Stimulated activated CD8-positive, alpha-beta memory T cell treated with anti-CD3 and anti-CD28 coated beads, Interleukin-7, amount 100 ng/mL, for 48 hours (primary cell): ENCODE measurements at places on chromosomes 2 and 18.
A peak's percentile ranks its signal among the peaks of the same experiment; 100 is the strongest.

- DNase-seq: no peak
Observed at GRCh38 chr2:22513563-22513962, 871.4 kb upstream of the KLHL29 start.

- no peak for DNase-seq
Observed at GRCh38 chr2:118554616-118555015, 292.8 kb downstream of the EN1 start.

DNA sequence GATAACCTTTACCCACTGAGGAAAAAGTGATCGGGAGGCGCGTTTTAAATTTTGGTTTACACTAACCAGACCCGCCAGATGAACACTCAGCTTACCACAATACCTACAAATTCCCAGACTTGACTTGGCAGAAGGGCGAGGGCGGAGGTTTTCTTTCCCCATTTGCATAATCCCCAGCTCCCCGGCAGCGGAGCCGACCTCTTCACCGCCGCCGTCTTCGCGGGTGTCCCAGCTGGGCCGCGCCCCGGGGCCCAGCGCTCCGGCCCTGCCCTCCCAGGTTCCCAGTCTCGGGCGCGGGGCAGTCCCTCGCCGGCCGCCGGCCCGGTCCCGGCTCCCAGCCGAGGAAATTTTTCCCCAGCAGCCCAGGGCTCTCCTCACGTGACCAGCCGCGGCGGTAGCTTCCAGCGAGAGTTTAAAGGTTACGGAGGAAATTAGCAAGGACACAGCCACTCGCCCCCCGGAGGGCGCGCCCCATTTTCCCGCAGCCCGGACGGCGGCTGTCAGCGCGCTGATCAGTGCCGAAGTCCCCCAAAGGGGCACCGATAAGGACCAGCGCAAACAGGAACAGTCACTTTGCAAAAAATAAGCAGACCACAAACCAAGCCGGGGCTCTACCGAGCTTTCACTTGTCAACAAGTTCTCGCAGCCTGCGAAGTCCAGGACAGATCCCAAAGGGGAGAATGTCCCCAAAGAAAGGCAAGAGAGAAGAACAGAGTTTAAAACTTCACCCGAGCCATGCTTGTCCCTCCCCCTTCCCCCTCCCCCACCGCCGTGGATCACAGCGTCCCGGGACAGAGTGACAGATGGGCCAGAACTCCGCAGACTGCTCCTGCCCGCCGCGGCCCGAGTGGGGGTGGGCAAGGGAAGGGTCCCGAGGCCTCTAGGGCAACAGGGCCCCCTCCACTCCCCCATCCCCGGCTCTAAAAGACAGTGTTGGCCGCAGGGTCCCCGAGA is 1.3 kb upstream of the PRKCE start:
- peak; percentile 5 for DNase-seq

GRCh38 chr2:119119999-119120756 is 38.4 kb downstream of the C1QL2 start:
- no peak for DNase-seq

DNA sequence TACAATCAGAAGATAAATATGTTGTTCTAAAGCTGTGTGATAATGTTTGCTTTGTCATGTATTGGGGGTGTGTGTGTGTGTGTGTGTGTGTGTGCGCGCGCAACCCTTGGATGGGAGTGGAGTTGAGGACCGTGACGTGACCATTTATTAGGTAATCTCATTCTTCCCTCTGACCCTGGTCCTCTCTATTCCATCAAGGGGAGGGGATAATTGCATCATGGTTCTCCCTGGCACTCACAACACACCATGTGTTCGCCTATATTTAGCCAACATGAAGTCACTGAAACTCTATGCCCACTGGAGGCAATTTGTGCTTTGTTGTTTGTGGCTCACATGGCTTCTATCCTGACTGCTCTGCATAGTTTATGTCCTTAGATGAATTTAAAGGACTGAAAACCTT is 79.8 kb upstream of the LRPPRC start:
- DNase-seq: no peak

DNA sequence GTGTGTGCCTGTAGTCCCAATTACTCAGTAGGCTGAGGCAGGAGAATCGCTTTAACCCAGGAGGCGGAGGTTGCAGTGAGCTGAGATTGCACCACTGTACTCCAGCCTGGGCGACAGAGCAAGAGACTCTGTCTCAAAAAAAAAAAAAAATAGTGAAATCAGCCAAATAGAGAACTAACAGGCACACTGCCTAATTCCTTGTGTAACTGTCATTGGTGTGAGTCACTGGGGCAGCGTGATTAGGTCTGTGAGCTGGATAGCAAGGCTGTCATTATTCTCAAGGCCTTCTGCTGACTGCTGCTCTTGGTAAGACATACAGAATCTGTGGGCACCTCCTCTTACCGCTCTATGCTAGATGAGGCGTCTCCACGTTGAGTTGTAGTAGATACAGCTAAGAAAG is 270.3 kb downstream of the NEDD4L start:
- DNase-seq: no peak
